Stimulated activated CD8-positive, alpha-beta memory T cell treated with anti-CD3 and anti-CD28 coated beads, Interleukin-7, amount 100 ng/mL, for 4 hours (primary cell): ENCODE measurements at places on chromosomes 2 and 18.

GRCh38 chr2:209367075-209367747 is 56.6 kb upstream of the MAP2 start:
- DNase-seq: no peak

DNA sequence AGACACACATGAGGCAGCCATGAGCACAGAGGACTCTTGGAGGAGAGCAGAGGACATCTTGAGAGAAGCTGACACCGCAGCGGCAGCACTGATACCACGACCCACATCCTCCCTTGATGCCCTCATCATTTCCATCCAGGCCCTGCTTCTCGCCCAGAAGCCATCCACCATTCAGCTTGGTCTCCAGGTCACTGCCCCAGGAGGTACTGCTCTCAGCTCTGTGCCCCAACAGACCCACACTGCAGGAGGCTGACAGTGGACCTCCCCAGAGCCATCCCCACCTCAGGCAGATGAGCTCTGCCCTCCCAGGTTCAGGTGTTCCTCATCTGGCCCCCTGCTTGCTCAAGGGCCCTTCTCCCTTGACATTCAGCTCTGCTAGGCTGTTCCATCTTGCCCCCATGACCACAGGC is 74.9 kb downstream of the ACKR3 start:
- no peak for DNase-seq

GRCh38 chr2:100876231-100876860 is 56.4 kb downstream of the NPAS2 start:
- no peak for DNase-seq

DNA sequence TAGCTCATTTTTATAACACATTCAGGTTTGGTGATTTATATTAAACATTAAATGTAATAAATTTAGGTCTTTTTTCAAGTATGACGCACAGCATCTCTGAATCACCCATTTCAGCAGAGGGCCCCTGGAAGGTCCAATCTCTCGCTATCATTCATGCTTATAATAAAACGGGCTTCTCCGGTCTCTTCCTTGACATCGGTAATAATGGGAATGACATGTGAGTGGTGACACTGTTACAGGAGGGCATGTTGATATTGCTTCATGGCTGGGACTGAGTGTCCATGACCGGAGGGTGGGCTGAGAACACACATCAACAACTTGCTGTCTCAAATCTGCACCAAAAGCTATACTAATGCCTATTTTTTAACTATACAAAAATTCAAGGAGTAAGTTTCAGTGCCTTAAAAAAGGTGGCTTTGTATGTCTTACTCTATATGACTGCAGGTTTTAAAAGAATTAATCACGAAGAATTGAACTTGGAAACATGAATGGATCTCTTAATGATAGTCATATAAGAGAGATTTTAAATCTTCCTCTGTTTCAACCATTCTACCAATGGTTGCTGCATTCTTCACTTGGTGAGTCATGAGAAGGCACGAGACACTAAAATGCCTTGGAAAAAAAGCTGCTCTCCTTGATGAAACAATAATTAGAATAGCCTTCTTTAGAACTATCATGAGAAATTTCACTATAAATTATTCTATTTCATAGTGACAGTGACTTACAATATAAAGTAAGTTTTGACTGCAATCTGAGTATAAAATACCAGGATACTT is 101.9 kb upstream of the NRP2 start:
- DNase-seq: no peak

DNA sequence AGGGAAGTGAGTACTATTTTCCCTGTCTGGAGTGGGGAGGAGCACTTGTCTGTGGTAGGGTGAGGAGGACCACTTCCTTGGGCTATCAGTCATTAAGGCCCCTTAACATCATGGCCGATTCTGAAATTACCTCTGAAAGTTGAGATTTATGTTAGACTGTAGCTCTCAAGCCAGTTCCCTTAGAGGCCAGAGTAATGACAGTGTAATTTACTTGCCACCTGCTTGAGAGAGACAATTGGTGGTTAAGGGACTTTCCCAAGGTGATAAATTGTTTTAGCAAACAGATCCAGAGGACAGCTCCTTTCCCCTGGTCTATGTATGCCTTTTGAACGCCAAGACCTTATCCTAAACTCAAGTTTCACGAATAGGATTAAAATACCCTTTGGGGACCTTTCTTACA is 56.1 kb downstream of the NEDD4L start:
- DNase-seq: no peak

DNA sequence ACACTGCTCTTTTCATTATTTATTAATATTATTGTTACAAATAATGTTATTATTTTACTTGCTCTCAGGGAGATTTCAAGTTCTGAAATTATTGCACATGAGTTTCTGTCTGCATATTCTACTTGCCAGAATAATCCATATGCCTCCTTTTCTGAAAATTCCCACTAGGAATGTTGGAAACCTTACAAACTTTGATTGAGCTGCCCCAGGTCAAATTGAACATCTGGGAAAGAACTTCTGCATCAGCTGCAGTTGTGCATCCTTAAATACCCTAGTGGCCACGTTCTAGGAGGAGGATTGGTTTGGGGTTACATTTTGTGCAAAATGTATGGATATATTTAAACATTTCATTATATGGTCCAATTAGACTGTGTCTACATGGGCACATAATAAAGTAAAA is 1302.7 kb upstream of the PIK3C3 start:
- no peak for DNase-seq

DNA sequence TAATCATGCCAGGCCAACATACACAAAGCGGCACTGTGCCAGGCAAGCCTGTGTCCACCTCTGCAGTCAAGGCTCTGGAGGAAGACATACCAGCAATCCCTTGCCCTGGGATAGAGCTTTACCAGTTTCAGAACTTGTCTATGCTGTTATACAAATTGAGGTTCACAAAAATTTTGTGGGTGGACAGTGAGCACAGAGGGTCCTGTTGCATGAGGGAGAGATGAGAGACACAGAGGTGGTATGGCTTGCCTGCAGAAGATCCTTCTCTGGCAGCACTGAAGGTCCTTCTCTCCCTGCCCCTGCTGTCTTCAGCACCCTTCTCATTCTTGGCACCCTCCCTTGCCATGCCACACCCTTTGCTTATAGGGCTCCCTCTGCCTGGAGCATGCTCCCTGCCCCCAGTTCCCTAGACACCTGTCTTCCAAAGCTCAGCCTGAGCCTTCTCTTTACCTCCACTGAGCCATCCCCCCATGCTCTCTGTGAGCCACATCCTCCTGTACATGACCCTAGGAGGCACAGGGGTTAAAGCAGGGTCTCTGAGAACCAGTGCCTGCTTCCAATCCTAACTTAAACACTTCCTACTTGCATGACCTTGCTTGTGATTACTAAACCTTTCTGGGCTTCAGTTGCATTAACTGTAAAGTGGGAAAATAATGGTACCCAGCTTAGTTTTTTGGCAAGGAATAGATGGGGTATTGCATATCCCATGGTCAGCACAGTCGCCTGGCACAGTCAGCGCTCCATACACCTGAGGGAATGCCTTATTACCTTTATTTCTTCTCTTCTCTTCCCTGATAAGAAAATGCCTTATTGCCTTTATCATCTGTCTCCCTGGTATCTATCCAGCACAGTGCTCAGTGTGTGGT is 857 bp downstream of the FABP1 start:
- DNase-seq: no peak

GRCh38 chr2:70463997-70464396 is 89.6 kb downstream of the TGFA start:
- no peak for DNase-seq

DNA sequence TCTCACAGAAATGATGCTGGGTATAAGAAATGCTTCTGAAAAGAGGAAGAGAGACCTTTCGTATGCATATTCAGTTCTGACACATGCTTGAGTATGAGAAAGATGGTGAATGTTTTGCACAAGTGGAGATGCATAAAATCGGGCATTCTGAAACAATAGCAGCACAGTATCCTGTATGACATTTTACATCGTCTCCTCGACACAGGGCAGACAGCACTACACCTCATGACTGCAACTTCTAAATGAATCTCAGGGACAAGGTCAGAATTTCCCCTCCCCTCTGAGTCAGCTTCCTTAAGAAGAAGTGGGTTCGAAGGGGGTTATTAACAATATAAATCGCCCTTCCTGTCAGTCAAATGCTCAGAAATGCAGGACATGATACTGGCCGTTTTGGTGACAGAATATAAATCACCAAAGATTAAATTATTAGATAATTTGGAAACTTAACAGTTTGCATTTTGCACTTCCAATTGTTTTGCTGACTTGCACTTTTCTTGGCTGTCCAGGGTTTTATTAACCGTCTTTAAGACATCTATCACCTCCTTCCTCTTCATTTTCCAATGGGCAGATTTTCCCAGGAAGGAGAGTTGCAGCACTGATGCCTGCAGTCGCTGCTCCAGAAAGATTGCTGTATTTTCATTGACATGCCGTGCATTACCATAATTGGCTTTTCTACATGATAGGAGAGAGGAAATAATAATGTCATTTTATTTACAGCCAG is 57.2 kb downstream of the TSHZ1 start:
- DNase-seq: no peak
